ENCODE measurements at places on chromosomes 11 and 22.

DNA sequence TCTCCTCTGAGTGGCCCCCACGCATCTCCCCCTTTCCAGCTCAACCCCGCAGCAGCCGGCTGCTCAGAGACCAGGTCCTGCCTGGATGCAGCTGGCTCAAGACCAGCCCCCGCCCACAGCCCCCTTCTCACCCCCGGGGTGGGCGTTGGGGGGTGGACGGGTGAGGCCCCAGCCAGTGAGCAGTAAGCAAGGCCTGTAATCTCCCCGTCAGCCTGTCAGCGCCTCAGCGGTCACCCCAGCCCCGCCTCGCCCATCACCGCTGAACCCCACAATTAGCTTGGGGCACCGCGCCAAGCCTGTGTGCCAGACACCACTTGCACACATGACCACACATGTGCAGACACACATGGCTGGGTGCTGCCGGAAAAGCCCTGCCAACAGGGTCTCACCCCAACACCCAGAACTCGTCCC, 5.9 kb downstream of the PLXNB2 start:
- DNase-seq, result no peak

DNA sequence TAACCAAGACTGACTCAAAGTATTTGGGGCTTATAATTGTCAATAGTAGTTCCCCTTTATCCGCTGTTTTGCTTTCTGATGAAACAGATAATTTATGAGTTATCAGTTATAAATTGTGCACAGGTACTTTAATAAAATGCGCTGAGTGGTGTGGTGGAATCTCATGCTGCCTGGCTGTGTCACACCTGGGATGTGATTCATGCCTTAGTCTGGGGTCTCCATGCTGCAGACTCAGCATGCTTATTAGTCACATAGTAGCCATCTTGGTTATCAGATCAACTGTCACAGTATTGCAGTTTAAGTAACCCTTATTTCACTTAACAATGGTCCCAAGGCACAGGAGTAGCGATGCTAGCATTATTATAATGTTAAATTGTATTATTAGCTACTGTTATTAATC, 995.2 kb downstream of the NTM start:
- no peak for DNase-seq

- DNase-seq, result no peak
These were observed 71.0 kb upstream of the TP53I11 start for GRCh38 chr11:45021692-45022141.

DNA sequence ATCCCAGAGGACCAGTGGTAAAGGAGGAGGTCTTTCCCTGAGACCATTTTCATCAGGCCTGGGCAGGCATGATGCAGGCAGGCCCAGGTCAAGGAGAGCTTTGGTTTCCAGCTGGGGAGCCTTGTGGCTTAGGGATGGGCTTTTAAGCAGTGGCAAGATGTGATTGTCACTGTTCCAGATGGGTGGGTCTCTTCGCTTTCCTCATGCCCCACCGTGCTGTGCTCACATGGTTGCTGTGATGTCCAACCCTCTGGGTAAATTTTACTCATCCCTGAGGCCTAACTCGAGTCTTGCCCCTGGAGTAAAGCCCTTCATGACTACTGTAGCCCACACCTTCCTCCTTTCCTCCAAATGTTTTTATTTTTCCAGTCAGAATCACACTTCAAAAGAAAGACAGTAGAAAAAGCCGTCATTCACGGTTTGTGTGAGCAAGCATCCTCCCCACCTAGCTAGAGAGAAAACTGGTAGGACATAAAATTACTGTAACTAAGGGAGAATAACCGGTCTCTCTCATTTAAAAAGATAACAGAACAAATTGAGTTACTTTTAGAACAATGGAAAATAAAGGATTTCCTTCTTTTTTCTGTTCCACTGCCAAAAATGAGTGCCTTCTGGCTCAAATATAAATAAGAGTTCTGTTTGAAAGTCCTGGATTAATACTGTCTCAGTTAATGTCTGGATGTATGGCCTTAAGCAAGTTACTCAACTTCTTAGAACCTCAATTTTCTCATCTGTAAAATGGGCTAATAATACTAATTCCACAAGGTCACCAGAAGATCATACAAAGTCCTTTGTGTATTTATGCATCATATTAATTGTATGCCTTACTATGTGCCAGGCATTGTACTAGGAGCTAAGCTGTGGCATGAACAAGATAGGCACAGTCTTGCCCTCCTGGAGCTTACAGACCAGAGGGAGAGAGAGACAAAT, 84.9 kb downstream of the ME3 start:
- DNase-seq, result no peak

DNA sequence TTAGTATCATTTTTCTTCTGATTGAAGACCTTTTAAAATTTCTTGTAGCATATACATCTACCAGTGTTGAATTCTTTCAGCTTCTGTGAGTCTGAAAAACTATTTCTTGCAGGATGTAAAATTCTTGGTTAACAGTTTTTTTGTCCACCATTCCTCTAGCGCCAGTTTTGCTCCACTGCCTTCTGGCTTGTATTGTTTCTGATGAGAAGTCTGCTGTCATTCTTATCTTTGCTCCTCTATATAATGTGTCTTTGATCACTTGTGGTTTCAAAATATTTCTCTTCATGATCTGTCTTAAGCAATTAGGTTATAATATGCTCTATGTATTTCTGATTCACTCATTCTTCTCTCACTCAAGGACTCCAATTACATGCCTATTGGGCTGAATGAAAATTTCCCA, 152.3 kb downstream of the INSC start:
- DNase-seq, result no peak

GRCh38 chr11:67382276-67383136, 9.1 kb upstream of the CLCF1 start:
- peak; percentile 80 for DNase-seq

DNA sequence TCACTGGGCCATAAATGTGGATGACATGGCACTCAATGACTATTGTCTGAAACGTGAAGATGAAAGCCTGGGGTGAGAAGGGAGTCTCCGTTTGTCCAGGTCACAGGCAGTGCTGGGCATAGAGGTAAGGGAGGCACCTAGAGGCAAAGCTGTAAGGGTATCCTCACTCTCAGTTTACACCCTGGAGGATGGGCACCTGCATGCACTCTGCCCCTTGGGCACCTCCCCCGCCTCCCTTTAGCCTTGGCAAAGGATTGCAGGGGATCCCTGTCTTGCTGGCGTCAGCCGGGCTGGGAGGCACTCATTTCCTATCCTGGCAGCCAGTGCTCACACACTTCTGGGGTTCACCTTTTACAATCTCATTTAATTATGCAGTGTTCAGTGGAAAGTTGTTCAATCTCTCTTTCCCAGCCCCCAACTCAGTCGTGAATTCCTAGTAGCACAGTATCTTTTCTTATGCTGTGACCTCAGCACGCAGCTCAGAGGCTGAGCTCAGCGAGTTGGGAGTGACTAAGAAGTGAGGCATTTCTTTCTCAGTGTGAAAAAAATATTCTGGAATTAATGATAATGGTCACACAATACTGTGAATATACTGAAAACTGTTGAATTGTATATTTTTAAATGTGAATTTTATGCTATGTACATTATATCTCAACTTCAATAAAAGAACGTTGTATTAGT, 866.6 kb downstream of the BRD1 start:
- DNase-seq, result no peak

DNA sequence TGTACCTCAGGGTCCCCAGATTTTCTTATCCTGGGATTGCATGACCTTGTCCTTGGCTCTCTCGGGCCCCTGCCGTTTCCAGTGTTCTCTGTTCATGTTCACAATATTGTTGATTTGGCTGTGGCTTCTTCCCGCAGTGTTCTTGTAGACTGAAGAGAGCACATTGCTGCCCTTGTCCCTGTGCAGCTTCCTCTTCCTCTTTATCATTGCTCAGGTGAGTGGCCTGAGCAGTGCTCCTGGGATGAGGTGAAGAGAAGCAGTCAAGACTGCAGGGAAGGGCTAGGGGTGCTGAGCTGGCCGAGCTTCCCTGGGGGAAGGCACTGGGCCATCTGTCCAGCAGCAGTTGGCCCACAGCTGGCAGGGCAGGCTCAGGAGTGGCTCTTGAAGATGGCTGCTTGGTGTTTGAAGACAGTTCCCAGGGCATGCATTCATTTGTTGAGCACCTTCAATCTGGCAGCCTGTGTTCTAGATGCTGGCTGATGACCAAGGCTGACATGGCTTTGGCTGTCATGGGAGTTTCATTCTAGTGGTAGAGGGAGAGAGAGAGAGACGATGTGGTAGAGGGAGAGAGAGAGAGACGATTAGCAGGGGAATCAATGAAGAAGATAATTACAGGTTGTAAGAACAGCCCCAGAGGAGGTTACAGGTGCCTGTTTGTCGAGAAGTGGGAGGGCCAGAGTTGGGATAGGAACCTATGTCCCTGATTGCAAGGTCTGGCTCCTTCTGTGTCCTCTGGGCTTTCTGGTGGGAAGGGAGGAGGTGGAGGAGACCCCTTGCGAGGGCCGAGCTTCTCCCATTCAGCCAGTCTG, 17.4 kb downstream of the BMAL1 start:
- no peak for DNase-seq

GRCh38 chr11:61945191-61945590, 5.0 kb upstream of the BEST1 start:
- DNase-seq, result no peak

GRCh38 chr11:125935618-125936199, 10.1 kb upstream of the VSIG10L2 start:
- DNase-seq, result no peak

DNA sequence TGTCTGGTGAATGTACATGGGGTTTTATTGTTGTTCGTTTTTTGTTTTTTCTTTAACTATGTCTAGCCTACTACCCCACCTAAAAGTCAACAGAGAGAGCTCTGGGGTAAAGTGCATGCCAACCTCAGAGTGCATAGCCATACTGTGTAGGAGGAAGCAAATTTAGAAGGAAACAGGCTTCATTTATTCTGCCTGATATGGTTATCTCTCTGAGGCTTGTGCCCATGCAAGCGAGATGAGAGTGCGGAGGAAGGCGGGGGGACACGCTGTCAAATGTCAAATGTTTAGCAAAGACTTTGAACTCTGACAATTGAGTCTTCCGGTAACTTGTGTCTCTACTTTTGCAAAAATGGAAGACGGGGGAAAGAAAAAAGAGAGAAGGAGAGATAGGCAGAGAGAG, 295.5 kb downstream of the ETS1 start:
- DNase-seq, result peak; percentile 83

DNA sequence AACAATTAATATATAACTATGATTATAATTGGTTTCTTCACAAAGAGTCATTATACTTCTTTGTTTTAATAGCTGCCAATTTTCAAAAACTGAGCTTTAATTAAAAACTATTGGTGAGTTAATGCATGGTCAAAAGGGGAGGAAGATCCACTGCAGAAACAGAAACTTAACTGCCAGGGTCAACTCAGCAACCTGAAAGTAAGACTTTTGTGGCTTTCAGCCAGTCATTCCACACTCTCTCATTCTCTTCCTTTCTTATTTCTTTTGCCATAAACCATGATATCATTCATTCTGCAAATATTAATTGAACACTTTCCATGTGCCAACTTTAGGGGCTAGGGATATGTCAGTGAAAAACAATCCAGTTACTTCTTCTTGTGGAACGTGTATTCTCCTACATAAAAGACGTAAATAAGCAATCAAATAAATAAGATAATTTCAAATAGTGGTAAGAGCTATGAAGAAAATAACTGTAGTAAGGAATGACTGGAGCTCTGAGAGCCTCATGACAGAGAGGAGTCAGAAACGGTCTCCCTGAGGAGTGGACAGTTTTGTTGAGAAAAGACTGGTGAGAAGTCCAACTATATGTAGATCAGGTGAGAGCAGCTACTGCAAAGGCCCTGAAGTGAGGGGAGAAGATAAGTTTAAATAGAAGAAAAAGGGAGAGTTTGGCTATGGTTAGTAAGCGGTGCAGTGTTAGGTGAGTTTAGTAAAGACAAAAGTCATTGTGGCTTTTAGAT, 130.5 kb downstream of the GRIA4 start:
- DNase-seq, result no peak

DNA sequence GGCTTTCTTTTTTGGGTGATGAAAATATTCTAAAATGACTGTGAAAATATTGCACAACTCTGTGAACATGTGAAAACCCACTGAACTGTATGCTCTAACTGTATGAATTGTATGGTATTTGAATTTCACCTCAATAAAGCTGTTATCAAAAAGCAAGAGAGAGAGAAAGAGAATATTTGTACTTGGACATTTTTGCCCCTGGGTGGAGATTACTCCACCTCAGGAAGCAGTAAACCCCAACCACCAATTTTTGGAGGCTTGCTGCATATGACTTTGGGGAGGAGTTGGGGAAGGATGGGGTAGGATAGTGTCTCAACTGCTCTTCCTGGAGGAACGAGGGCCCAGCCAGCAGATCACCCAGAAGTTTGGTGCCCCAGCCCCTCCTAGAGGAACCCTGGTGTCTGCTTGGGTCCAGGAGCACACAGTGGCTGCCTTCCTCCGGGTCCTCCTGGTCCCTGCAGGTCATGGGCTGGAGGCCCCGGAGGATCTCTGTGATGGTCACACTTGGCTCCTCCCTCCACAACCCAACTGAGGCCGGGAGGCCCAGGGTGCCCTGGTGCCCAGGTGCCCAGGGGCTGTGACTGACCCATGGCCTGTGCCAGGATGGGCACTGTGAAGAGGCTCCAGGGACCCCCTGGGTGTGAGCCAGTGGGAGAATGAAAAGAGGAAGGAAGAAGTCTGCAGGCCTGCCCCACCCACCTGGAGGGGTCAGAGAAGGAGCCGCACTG, 15.3 kb upstream of the PICK1 start:
- DNase-seq, result no peak

DNA sequence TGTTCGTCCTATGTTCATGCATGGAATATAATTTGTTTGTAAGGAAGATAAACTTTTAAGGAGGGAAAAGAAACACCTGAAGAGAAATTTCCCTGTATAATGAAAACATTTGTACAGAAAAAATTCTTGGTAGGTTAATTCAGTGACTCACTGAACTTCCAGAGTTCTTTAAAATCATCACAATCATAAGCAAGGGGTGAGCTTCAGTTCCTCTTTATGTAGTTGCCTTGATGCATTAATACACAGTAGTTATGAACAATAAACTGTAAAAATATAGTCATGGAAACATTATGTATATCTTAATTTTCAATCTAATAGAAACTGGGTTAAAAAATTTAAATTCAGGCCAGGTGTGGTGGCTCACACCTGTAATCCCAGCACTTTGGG, 1.1 kb upstream of the C11orf65 start:
- no peak for DNase-seq

DNA sequence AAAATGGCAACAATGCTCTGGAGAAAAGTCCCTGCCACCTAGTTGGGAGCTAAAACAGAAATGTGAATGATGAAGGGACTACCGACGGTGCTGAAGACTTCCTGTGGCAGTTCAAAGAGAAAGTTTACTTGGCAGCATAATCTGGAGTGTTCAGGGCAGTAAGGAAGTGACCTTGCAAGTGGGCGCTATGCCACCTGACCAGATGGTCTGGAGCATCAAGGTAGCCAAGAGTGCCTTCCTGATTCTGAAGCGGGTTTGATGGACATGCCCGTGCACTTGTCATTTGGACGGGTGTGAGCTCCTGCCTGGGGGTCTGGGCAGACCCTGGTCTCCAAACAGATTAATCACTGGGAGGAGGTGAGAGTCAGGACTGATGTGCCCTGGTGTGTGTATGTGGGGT, 1.8 kb upstream of the SNX19 start:
- DNase-seq, result no peak

- DNase-seq, result no peak
These were observed 18.4 kb upstream of the TTC12 start for GRCh38 chr11:113295993-113296392.
